ENCODE measurements at places on chromosomes 1 and 21.

DNA sequence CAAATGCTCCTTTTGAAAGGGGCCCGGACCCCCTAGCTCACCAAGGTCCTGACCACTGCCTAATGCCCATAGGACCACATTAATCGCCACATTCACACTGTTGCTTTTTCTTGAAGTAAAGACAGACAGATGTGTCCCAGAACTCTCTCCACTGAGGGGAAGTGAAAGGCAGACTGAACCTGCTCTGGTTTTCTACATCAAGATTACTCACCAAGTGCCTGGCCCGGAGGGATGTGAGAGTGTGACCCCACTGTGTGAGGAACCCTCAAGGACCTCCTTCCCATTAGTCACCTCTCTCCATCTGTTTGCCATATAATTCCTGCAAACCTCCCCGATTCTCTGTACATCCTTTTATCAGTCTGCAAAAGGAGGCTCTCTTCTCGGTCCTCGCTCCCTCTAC, 381.5 kb downstream of the OMA1 start:
- no peak for DNase-seq

DNA sequence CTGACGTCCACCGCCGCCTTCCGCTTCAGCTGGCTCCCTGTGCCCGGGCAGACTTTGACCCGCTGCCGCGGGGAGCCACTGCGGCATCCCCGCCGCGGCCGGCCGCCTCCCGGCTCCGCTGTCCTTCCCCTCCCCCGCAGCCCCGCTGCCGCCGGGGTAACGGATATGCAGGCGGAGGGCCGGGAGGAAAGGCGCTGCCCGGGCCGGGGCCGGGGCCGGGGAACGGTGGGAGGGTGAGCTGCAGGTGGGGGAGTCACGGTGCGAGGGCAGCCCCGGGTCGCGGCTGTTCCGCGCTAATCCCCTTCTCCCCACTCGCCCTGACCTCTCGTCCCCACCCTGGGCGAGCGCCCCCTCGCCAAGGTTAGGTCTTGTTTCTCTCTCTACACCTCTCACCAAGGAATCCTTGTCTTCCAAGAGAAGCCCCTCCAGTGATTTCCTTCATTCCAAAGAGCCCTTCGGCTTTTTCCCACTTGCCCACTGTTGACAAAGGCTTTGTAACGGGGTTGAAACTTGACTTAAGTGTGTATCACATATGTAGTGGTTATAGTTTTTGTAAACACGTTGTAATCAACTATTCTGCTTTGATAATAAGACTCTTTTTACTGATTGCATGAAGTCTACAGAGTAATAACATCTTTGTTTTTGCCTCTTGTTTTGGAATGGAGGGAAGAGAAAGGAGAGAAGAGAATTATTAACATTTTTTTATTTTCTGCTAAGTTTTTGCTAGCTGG, 669 bp downstream of the XPR1 start:
- DNase-seq = no peak

GRCh38 chr1:76224752-76225151, 150.2 kb downstream of the ST6GALNAC3 start:
- DNase-seq = no peak

GRCh38 chr1:68442822-68443556, 6.8 kb downstream of the RPE65 start:
- DNase-seq = peak; percentile 43

DNA sequence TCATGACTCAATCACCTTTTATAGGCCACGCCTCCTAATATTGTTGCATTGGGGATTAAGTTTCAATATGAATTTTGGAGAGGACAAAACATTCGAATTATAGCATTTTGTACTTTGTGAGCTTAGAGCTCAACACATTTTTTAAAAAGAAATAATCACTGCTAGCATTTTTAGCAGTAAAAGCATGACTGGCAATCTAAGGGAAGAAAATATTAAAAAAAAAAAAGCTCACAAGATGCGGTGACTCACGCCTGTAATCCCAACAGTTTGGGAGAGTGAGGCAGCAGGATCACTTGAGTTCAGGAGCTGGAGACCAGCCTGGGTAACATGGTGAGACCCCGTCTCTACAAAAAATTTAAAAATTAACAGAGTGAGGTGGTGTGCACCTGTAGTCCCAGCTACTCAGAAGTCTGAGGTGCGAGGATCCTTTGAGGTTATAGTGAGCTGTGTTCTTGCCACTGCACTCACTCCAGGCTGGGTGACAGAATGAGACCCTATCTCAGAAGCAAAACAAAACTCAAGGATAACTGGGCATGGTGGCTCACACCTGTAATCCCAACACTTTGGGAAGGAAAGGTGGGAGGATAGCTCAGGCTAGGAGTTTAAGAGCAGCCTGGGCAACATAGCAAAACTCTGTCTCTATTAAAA, 28.8 kb upstream of the DIPK1A start:
- no peak for DNase-seq

GRCh38 chr1:67650061-67650460, 34.9 kb upstream of the GADD45A start:
- no peak for DNase-seq

- no peak for DNase-seq
Observed at GRCh38 chr1:230550428-230550827, 91.9 kb upstream of the COG2 start.

GRCh38 chr1:100428160-100428559, 75.9 kb downstream of the CDC14A start:
- DNase-seq = no peak

GRCh38 chr1:172277275-172277674, 143.2 kb upstream of the C1orf105 start:
- peak; percentile 62 for DNase-seq

DNA sequence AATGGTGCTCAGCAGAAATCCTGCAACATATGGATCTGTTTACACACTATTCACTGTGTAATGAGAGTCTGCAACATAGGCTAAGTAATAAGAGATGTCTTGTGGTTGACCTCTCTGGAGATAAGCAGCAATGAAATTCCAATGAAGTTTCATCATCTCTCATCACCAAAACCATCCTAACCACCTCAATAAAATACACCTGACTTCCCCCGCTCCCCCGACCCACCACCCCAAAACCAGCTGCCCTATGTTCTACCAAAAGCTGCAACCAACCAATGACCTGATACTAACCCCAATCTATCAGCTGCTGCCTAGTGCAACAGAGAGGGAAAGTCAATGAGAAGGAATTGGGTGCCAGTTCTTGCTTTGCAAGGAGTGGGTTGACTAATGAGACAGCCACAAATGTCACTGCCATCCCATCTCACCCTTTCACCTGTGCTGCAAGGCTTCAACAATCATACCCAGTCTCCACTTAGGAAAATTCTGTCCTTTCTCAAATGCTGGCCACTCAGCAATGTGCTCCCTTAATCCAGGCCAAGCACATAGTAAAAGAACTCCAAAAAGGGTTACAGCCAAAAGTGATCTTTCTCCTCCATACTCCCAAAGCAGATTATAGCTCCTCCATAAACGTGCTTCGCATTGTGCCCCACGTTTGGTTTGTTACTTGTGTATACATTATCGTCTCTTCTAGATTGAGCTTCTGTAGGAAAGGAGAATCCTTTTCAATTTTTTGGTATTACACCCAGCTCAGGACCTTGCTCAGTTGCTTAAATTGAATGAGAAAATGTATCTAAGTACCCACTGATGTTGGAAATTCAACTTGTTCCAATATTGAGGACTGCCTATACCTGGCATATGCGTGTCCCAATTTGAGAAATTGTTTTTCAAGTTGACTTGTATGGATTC, 29.0 kb downstream of the MRPL39 start:
- no peak for DNase-seq

GRCh38 chr1:86155807-86156565, 586 bp downstream of the COL24A1 start:
- DNase-seq = no peak

DNA sequence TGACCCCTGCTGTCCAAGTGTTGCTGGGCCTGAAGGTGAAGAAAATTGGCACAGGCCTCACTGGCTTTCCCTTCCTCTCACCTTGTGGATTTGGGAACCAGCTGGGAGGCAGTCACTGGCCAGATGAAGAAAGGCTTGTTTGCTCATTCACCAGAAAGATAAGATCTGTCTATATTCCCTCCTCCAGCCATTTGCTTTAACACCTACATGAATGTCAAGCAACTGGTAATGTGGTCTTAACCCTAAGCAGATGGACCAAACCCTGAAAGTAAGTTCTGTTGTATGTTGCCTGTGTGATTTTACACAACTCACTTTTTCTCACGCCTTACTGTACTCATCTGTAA, 10.3 kb upstream of the SRRM1 start:
- no peak for DNase-seq

- DNase-seq = peak; percentile 78
Observed at GRCh38 chr21:32135401-32136363, 143.2 kb downstream of the MIS18A start.

All from fibroblast of skin of left quadriceps (primary cell).